Omental fat pad (tissue), 4 donors: ENCODE measurements at places on chromosomes 7 and 10. TPM values are rescaled to one million over a fixed set of nuclear protein-coding genes. Genes with fewer than 3 reads are reported as not detected.
A peak's percentile ranks its signal among the peaks of the same experiment; 100 is the strongest.

Gene STOX1
- 6.0 TPM for total RNA-seq

GRCh38 chr7:69780379-69780778 is 182.1 kb downstream of the AUTS2 start:
- DNase-seq = no peak

Gene CLDN15
- 65.8 TPM for total RNA-seq

Gene CALHM3
- not detected for total RNA-seq

- DNase-seq = no peak
These were observed 74.4 kb upstream of the PPP1R3C start for GRCh38 chr10:91707236-91707635.

- DNase-seq = no peak
These were observed 222.6 kb downstream of the ADARB2 start for GRCh38 chr10:1514681-1515080.

- no peak for DNase-seq
These were observed 79.8 kb downstream of the CHN2 start for GRCh38 chr7:29274146-29275017.

GRCh38 chr7:125876431-125876830 is 946.8 kb upstream of the POT1 start:
- no peak for DNase-seq

- no peak for DNase-seq
These were observed 130.4 kb upstream of the RAB18 start for GRCh38 chr10:27373566-27374160.

- no peak for DNase-seq
These were observed 39.3 kb downstream of the BAZ1B start for GRCh38 chr7:73482746-73483145.

GRCh38 chr10:120803972-120804371 is 47.2 kb upstream of the WDR11 start:
- no peak for DNase-seq

Gene PLXDC2
- 79.9 TPM for total RNA-seq

DNA sequence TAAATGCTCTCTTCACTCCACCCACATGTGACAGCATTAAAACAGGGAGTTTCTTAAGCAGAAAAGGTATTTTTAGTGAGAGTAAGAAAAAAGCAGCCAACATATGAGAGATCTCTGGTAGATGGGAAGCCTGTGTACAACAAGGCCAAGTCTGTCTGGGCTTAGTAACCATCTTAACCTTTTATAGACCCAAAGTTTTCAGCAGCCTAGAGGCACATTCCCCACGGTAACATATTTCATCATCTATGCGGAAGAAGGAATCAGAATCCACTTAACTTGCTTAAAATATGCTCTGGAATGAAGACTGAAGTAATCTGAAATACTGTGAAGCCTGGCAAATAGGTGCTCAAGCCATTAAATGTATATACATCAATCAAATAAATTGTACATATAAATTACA is 127.8 kb downstream of the RAPGEF5 start:
- DNase-seq = no peak

DNA sequence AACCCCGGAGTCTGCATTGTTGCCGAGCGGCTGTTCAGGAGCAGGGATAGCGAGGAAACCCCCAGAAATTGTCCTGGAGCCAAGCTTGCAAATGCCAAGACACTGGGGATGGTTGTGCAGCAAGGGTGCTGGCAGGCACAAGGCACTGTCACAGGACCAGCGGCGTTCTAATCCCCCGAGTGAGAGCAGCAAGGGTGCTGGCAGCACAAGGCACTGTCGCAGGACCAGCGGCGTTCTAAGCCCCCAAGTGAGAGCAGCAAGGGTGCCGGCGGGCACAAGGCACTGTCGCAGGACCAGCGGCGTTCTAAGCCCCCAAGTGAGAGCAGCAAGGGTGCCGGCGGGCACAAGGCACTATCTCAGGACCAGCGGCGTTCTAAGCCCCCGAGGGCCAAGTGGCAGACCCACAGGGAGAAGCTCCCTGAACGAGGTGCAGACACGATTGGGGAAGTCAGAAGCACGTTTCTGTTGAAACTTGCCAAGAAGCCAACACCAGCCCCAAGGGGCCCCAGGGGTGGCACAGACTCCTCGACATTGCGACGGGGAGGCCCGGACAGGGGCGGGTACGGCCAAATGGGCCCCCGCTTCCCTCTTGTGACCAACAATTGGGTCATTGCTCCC is 40.4 kb upstream of the INPP5A start:
- DNase-seq = no peak

DNA sequence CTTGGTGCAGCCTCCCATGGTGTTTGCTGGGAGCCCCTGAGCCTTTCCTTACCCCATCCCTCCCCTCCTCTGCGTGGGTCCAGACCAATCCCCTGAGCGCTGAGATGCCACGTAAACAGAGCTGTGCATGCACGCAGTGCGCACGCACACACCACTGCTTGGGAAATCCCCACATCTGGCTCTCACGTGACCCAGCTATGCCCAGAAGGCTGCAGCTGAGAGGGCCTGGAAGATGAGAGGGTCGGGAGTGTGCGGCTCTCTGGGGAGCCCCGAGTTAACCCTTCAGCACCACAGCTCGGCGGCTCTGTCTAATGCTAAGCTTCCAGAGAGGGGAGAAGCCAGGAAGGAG is 177.2 kb downstream of the SH3PXD2A start:
- peak; percentile 84 for DNase-seq

- peak; percentile 59 for DNase-seq
These were observed 214.4 kb upstream of the KIAA1217 start for GRCh38 chr10:23994459-23995046.

Gene CCDC172
- not detected for total RNA-seq
